ENCODE measurements at places on chromosomes 1 and 21.

DNA sequence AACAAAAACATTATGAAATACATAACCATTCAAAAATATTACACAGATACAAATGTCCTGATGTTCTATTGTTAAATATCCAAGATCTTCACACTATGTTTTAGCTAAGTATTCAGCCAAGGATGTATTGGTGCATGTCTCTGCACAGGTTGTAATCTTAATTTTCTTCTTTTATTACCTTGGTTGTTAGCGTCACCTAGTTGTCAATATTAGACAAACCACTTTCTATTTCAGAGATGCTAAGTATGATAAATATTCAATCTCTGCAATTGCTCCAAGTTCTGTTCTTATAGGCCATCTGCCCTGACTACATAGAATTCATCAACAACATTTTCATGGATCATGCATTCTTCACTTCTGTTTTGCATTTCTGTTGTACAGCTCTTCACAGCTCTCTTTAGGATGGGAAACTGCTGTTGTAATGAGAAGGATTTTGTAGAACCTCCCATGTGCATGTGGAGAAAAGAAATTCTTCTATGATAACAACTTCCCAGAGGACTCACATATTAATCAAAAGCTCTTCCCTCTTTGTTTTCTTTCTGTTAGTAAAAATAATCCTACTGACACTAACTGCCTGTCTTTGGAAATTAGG, 380.1 kb downstream of the NUF2 start:
- DNase-seq, result no peak

GRCh38 chr1:193703121-193703520, 516.7 kb upstream of the B3GALT2 start:
- no peak for DNase-seq

GRCh38 chr1:29650476-29650875, 414.2 kb downstream of the PTPRU start:
- no peak for DNase-seq

- DNase-seq, result no peak
These were observed 838.2 kb upstream of the RGS18 start for GRCh38 chr1:191320062-191320461.

DNA sequence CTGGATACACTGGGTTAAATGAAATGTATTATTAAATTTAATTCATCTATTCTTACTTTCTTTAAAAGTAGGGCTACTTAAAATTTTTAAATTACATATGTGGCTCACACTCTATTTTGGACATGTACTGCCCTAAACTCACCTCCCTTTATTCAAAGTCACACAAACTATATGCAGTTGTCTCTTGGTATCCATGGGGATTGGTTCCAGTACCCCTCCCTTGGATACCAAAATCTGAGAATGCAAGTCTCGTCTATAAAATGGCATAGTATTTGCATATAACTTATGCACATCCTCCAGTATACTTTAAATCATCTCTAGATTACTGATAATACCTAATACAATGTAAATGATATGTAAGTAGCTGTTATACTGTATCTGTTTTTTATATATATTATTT, 57.6 kb downstream of the FAF1 start:
- DNase-seq, result no peak

DNA sequence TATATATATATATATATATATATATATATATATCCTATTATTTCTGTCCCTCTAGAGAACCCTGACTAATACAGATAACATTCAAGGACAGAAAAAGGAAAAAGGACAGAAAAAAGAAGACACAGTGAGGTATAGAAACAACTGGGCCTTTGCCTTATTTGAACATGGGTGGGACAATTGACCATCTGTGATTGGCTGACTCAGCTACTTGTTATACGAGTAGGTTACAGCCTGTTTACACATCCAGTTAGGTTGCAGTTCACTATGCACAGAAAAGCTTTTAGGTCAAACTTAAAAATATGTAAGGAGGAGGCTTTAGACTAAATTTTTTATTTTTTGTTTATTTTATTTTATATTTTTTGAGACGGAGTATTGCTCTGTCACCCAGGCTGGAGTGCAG, 39.8 kb upstream of the RGS8 start:
- DNase-seq, result no peak

GRCh38 chr1:210428696-210429095, 100.0 kb downstream of the HHAT start:
- no peak for DNase-seq

- DNase-seq, result no peak
These were observed 22.2 kb upstream of the LRRC3 start for GRCh38 chr21:44432841-44433790.

DNA sequence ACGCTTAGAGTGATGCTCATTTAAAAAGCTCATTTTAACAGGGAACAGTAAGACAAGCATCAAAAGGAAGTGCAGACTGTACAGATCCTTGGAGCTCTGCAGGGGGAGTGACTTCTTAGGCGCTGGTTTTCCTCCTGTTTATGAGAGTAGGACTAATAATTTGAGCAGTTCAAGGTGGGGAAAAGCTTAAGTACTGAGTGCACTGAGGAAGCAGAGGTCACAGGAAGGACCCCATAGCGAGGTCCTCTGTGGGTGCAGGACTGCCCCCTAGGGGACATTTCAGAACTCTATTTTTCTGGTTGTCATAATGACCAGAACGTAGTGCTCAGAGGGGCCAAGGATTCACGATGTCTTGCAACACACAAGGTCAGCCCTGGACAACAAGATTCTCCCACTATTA, 112.1 kb downstream of the HLCS start:
- DNase-seq, result no peak

GRCh38 chr1:227182012-227182411, 136.3 kb downstream of the CDC42BPA start:
- no peak for DNase-seq

- DNase-seq, result no peak
These were observed 243.6 kb upstream of the DMRTA2 start for GRCh38 chr1:50666849-50667248.

GRCh38 chr1:189805735-189806134, 671.9 kb downstream of the BRINP3 start:
- DNase-seq, result no peak

DNA sequence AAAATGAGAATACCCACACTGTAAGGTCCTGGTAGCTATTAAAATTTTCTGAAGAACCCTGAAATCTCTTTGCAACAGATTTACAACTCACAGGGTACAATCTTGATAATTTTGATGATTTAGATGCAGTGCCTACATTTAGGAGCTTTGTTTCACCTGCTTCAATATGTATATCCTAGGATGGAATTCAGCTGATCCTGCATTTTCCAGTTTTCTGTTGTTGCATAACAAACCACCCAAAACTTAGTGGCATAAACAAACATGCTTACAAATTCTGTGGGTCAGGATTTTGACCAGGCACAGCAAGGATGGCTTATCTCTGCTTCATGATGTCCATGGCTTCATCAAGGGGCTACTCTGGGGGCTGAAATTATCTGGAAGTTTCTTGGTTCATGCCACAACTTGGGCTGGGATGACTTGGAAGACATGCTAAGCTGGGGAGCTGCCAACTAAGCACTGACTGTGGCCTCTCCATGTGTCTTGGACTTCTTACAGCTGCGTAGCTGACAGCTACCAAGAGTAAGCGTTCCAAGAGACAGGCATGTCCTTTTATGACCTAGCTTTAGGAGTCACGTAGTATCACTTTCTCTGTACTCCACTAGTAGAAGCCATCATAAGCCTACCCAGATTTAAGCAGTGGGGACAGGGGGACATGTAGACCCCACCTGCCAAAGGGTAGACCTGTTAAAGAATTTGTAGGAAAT, 108.5 kb downstream of the CACHD1 start:
- DNase-seq, result no peak

- DNase-seq, result no peak
These were observed 55.2 kb downstream of the YARS1 start for GRCh38 chr1:32761936-32762335.

DNA sequence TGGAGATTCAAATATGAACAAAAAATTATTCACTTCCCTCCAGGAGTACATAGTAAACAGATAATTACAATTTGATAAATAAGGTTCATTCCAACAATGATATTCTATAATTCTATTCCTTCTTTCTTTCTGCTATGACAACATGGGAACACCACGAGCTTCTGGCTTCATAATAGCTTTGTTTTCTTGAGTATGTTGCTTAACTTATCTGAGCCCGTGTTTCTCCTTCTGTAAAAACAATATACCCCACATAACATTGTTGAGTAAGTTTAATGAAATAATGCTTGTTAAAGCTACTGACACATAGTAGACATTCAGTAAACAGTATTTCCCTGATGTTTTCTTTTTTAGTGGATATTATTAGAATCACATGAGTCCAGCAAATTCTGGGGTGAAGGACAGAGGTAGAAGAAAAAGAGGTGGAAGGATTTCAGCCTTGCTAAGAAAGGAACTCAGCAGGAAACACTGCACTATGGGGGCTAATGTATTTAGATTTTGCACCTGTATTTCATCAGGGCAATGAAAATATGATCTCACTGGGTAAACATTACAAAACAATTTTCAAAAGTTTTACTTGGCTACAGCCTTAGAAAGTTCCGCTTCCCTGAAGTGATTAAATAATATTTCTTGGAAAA, 430.8 kb upstream of the C1orf87 start:
- no peak for DNase-seq

GRCh38 chr21:27647921-27648320, 681.0 kb upstream of the ADAMTS5 start:
- no peak for DNase-seq

GRCh38 chr1:74426208-74426937, 86.0 kb downstream of the LRRC53 start:
- DNase-seq, result no peak

DNA sequence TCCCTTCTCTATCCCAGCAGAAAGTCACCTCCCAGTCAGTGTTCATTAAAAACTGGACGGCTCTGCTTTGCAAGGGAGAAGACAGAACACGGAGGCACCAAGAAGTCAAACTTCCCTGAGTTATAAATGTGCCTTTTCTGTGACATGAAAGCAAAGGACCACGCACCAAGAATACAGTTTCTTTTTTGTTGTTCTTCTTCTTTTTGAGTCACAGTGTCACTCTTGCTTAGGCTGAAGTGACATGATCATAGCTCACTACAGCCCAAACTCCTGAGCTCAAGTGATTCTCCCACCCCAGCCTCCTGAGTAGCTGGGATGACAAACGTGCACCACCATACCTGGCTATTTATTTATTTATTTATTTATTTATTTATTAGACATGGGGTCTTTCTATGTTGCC, 22.7 kb downstream of the GLUL start:
- DNase-seq, result no peak

- no peak for DNase-seq
These were observed 1447.8 kb upstream of the PRMT6 start for GRCh38 chr1:105608713-105609112.

DNA sequence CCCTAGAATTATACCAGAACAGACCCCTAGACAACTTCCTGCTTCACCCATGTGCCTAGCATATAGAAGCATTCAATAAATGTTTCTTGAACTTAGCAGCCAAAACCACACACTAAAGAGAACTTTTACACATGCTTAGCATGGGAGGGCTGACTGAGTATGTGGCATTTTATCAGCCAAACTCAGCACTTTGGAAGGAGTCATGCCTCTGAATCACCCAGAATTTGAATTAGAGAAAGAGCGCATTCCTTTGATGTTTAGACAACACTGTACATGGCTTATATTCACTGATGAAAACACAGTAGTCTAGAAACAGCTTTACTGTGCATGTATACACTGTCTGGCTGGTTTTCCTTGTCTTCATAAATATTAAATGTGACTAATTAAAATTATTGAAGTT, 26.1 kb downstream of the SPAG17 start:
- DNase-seq, result no peak

GRCh38 chr21:37000381-37000780, 6.1 kb upstream of the RIPPLY3 start:
- DNase-seq, result no peak

- no peak for DNase-seq
These were observed 4.6 kb downstream of the NBL1 start for GRCh38 chr1:19648689-19649088.

DNA sequence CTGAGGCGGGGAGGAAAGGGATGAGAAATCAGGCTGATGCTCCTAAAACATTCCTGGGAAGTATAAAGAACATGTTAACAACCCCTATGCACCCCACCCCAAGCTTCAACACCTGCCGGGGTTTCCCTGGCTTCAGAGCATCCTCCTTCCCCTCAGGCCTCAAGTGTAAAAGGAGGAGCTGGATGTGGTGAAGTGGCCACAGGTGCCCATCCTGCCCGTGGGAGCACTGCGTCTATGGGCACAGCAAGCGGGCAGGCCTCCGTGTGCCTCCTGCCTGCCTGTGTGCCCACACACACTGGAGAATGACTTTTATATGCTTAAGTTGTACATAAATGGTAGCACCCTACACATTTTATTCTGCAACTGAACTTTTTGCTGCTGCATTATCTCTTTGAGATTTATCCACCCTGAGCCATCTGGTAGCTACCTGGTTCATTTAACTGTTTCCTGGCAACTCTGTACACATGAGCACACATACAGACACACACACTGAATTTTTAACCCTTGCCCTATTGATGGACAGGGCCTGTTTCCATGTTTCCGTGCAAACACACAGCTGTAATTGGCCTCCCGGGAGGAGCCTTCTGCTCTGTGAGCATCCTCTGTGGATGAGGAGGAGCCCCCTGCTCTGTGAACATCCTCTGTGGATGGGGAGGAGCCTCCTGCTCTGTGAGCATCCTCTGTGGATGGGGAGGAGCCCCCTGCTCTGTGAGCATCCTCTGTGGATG, 13.4 kb upstream of the FTCD start:
- no peak for DNase-seq

- DNase-seq, result no peak
These were observed 62.3 kb downstream of the PTGS2 start for GRCh38 chr1:186617926-186618325.

DNA sequence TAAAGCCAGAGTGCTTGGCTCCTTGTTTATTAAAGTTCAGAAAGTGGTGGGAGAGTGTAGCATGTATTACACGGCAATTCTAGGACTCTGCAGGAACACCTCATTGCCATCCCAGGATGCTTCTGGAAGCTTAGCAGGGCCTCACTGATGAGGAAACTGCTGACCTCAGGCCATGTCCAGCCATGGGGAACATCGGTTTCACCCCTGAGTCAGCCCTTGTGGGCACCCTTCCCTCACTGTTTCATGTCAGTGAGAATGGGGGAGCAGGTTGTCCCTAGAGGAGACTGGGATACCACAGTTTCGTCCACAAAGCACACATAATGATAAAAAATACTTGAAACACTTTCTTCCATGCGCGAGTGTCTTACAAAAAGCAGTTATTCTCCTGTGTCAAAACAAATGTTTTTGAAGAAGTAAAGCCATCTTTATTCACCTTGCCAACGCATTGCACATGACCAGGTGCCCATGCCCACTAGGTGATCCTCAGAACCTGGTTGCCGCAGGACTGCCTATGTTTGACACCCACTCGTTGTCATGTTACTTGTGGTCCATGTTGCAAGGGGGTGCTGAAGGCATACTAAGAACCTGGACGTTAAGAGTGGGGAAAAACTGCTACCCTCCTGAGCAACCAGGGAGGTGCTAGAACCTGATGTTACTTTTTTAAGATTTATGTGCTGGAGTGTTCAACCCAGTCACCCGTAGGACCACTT, 41.2 kb upstream of the TTC22 start:
- no peak for DNase-seq

GRCh38 chr1:247294282-247294681, 37.4 kb downstream of the ZNF496 start:
- no peak for DNase-seq

Data from stimulated activated CD8-positive, alpha-beta memory T cell treated with anti-CD3 and anti-CD28 coated beads, Interleukin-4, amount 100 ng/mL, for 4 hours (primary cell).